Right renal cortex interstitium (tissue), 3 donors: ENCODE measurements at places on chromosomes 1 and 21.

GRCh38 chr21:41672543-41672915 lies 94.3 kb downstream of the RIPK4 start:
- DNase-seq = no peak

GRCh38 chr1:185478877-185479276 lies 161.8 kb upstream of the IVNS1ABP start:
- DNase-seq = no peak

DNA sequence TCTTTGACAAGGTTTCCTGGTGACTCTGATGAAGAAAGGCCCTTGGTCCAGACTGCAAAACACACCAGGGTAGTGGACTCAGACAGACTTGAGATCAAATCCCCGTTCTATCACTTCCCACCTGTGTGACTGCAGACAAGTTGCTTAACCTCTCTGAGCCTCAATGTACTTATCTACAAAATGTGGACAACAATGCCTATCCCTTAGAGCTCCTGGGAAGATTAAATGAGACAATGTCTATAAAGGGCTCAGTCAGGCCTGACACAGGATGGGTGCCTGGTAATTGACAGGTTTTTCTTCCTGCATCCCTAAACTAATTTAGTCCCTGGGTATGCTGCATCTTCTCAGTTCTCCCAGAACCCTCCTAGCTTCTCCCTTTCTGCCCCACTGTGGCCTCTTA lies 37.9 kb upstream of the ZBTB40 start:
- DNase-seq = no peak

DNA sequence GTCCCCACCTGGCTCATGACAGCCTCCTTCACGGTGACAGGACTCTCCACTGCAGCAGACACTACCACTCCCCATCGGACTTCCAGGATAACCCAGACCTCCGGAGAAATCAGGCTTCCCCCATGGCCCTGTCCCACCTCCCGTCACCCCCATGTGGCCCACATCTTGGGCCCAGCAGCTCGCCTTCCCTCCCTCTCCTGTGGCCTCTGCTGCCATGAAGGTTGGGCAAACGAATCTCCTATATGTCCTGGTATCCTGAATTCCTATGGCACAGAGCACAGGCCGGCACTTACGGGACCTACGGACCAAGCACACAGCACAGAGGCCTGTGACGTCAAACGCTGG lies 82.0 kb downstream of the NPHP4 start:
- DNase-seq = no peak

DNA sequence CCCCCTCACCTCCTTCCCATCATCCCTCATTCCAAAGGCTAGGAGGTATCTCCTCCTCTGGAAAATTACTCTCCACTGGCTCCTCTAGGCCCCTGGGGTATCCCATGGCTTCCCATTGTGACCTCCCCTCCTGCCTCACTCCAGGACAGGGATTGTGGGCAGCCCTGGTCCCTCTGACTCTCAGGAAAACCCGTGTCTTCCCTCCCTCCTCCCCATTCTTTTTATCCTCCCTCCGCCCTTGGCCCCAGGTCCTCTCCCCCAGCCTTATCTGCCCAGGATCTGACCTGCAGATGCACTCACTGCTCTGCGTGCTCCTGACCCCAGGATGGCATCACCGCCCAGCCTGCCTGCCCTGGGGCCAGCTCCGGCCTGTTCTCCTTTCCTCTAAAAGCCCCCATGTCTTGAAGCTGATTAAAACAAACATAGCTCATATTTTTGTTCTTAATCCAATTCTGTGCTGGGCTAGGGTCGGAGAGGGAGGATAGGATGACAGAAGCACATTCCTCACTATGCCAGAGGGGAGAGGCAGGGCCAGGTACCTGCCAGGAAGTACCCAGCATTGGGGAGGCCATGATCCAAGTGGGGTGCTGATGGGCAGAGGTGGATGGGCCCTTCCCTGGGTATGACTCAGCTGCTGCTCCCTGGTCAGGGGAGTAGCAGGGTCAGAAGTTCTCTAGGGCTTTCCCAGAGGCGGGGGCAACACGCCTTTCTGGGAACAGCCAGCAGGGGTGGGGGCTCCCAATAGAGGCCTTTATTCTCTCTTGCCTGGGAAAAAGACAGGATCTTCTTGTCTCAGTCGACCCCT lies 13.8 kb upstream of the UBL4B start:
- DNase-seq = no peak

DNA sequence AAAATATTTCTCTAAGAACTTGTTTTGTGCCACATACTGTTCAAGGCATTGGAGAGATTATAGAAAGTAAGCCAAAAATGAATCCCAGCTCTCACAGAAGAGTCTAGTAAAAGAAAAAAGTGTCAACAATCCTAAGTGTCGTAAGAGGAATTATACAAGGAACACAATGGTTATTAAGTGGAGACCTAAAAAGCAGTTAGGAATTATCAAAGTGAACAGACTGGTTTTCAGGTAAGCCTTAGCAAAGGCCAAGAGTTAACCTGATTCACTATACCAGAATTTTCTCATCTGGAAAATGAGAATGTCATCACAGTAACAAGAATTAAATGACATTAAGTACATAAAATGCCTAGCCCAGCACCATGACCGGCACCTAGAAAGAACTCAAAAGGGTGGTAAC lies 15.6 kb downstream of the SERBP1 start:
- DNase-seq = no peak

GRCh38 chr21:42456457-42456856 lies 39.6 kb downstream of the RSPH1 start:
- no peak for DNase-seq

- no peak for DNase-seq
Observed at GRCh38 chr1:15178571-15179484, 25.3 kb downstream of the TMEM51 start.

DNA sequence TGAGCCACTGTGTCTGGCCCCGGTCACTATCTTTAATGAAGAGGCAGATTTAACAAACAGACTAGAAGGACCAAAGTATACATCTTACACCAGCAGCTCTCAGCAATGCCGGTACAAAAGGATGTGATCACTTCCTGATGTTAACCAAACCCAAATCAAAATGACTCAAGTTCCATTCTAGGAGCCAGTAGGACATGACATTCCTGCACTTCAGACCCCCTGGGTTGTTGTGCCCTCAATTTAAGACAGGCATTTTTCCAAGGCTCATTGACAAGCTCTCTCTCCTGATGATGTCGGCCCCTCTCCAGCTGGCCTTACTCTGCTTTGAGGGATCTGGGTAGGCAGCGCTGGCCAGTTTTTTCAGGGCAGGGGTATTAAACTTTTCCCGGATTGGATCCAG lies 35.1 kb downstream of the YARS1 start:
- no peak for DNase-seq

DNA sequence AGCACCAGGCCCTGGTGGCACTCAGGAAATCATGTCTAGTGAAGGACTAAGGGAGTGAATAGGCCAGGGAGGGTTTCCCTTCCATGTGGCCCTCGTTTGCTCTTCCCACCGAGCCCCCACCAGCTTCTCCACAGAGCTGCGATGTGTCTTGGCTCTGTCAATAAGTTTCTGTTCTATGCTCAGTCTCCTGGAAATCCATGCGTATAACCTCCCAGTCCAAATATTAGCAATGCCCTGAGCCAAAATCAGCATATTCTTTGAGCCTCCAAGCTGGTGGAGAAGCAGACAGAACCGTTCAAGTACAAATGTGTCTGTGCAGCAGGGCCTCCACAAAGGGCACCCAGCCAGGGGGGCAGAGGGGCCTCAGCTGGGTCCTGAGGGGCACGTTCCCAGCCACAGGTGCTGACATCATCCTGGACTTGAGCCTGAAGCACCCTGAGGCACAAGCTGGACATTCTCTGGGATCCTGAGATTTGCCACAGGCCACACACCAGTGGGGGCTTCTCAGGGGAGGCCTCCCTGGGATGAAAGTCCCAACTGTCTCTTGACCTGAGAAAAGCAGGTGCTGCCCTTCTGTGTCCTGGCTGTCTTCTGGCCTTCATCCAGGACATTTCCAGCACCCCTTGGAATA lies 350.5 kb upstream of the VAMP3 start:
- no peak for DNase-seq

DNA sequence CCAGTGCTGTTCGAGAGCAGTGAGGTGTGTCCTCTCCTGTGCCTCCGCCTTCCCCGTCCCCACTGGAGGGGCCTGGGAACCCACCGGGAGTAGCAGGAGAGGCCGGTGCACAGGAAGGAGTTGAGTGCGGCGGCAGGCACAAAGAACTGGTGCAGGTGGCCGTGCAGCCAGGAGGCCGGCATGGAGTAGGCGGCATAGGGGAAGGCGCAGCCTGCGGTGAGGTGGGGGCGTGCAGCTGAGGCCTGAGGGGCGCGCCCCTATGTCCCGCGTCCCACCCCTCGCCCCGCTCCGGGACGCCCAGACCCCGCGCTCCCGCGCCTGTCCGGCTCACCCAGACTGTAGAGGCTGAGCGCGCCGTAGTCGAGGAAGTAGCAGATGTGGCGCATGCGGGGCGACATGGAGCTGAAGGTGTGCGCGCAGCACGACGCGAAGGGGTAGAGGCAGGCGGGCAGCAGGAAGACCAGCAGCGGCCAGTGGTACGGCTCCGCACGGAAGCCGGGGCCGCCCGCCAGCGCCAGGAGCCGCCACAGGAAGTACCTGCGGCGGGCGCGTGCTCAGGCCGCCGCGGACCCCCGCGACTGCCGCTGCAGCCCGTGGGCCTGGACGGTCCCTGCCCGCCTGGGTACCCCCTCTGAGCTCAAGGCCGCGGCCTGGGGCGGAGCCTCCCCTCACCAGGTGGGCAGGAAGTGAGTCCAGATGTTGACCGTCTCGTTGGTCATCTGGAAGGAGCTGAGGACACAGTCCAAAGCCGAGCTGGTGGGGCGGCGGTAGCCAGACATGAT lies 2.2 kb downstream of the PAQR6 start:
- DNase-seq = no peak

- no peak for DNase-seq
Observed at GRCh38 chr1:10686404-10687040, 109.9 kb downstream of the CASZ1 start.

GRCh38 chr1:48035371-48036141 lies 38.4 kb upstream of the TRABD2B start:
- no peak for DNase-seq

DNA sequence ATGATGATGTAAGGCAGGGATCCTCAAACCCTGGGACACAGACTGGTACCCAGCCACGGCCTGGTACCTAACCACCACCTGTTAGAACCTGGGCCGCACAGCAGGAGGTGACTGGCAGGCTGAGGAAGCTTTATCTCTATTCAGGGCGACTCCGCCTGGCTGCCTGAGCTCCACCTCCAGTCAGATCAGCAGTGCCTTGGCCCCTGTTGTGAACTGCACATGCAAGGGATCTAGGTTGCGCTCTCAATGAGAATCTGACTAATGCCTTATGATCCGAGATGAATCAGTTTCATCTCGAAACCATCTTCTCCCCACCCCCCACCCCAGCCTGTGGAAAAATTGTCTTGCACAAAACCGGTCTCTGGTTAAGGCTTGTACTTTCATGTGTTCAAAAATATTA lies 4.2 kb downstream of the RNPC3 start:
- no peak for DNase-seq

DNA sequence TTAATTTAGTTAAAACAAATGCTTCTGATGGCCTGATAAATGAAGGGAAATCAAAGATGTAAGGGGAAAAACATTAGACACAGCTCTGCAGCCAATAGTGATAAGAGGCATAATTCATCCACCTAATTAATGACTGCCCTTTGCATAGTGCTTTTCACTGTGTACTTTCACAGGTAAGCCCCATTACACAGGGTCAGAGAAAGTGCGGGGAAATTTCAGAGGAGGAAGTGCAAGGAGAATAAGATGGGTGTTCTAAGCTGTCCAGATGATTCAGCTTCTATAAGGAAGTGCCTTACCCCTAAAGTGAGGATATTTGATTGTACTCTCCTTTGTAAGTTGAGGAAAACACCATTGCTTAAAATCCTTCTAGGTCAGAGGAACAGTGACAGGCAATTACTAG lies 88.0 kb downstream of the NR5A2 start:
- no peak for DNase-seq

DNA sequence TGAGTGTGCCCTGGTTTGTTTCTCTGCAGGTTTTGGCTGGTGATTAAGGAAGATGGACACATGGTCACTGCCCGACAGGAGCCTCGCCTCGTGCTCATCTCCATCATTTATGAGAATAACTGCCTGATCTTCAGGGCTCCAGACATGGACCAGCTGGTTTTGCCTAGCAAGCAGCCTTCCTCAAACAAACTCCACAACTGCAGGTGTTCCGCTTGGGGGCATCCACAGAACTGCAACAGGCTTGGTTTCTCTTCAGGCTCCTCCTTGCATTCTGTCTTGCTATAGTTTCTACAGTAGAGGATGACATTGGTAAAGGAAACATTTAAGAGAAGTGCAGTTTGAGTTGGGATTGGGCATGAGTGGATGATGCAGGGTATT lies 6.8 kb downstream of the MTARC2 start:
- no peak for DNase-seq

- peak; percentile 48 for DNase-seq
Observed at GRCh38 chr1:24688621-24689195, 45.6 kb downstream of the SRRM1 start.

GRCh38 chr1:53142226-53142853 lies at the start of gene SLC1A7:
SLC1A7 (minus strand) TSS chr1:53142638; CDS start chr1:53142449, 189 bp downstream.
- no peak for DNase-seq

DNA sequence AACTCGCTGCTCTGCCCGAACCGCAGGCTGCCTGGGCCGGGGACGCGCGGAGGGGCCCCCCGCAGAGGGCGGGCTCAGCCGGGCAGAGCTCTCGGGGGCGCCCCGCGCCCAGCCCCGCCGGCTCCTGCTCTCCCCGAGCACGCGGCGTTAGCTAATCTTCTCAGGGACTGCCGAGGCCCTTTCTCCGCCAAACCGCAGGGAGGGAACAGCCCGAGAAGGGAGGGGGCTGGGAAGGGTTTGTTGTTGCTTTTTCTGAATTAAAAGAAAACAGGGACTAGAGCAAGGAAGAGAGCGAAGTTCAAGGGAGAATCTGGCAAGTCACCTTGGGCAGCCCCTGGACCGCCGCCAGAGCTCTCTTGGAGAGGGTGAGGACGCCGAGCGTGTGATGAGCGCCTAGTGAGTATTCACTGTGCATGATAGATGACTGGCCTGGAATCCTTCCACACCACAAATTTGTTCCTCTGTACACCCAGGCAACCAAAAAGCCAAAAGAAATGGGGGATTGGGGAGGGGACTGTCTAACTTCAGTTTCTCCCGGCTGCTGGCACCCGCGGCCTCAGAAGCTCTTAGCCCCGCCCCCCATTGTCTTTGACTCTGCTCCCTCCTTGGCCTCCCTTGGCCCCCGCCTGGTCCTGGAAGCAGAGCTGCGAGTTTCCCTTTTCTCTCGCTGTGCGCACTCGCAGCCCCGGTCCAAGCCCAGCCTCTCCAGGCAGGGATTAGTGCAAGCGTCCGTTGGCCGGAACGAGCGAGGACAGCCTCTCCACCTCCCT lies 19.7 kb upstream of the LMX1A start:
- DNase-seq = no peak

DNA sequence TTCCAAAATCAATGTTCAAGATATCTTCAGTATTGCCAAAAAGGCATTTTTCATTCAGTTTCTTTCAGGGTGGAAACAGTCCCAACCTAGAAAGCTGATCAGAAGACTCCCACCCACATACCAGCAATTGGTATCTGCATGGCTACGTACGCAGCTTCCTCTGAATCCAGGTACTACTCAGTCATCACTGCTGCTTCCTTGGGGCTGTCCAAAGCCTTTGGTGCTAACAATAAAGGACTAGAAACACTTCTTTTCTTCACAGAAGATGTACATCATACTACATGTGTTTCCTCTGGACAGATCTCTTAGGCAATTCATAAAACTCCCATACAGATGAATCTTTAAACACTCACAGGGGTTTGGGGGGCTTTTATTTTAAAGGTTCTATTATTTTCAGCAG lies 29.8 kb downstream of the VPS26C start:
- DNase-seq = no peak

GRCh38 chr1:200337410-200337809 lies 72.4 kb downstream of the ZNF281 start:
- DNase-seq = no peak
